ENCODE measurements at places on chromosomes 12 and 14.

GRCh38 chr14:49199159-49199558 lies 387.0 kb downstream of the RPS29 start:
- no peak for DNase-seq

DNA sequence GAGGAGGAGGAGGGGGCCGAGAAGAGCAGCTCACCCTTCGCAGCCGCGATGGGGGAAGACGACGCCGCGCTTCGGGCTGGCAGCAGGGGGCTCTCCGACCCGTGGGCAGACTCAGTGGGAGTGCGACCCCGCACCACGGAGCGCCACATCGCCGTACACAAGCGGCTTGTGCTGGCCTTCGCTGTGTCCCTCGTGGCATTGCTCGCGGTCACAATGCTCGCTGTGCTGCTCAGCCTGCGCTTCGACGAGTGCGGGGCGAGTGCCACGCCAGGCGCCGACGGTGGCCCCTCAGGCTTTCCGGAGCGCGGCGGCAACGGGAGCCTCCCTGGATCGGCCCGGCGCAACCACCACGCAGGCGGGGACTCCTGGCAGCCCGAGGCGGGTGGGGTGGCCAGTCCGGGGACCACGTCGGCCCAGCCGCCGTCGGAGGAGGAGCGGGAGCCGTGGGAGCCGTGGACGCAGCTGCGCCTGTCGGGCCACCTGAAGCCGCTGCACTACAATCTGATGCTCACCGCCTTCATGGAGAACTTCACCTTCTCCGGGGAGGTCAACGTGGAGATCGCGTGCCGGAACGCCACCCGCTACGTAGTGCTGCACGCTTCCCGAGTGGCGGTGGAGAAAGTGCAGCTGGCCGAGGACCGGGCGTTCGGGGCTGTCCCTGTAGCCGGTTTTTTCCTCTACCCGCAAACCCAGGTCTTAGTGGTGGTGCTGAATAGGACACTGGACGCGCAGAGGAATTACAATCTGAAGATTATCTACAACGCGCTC lies 745 bp downstream of the TRHDE start:
- no peak for DNase-seq

GRCh38 chr12:44294649-44295048 lies 458.8 kb downstream of the TMEM117 start:
- no peak for DNase-seq

GRCh38 chr14:50943261-50943942 lies 881 bp downstream of the PYGL start:
- no peak for DNase-seq

DNA sequence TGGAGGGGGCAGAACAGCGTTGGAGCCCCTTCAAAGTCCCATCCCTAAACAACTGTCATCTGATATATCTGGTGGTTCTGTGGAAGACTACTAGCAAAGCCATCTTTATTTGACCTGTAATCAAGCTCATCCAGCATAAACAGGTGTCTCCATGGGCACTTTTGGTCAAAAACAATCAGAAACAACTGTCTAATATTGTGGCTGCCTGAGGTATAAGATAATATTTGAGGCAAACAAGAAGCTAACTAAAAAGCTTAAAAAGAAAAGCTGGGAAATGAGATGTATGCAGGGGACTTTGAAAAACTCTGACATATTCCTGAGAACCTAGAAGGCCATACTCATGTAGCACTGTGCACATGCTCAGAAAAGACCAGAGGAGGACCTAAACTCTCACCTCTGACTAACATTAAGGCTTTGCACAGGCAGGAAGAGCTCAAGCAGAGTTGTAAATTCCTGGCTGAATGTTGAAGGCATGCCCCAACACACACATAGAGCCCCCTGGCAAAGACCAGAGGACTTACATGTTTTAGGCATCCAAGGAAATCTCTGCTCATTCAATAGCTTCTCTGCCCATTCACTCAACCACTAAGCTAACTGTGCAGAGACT lies 27.2 kb upstream of the AP4S1 start:
- DNase-seq, result no peak

DNA sequence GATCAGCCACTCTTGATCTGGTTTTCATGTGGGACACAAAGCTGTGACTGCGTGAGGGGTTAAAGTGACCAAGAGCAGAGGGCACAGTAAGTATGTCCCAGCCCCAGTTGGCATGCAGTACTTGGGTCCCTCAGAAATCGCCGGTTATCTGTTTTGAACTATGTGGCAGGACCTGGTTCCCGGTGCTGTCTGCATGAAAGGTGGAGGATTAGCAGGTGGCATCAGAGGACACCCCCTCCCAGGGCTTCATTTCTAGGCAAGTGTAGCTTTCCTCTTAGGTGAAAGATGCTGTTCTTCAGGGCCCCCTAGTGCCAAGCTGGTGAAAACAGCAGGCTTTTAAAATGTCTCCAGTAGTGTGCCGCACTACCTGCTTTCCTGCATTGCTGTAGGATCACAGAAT lies 57.1 kb downstream of the ATG14 start:
- DNase-seq, result peak; percentile 39

DNA sequence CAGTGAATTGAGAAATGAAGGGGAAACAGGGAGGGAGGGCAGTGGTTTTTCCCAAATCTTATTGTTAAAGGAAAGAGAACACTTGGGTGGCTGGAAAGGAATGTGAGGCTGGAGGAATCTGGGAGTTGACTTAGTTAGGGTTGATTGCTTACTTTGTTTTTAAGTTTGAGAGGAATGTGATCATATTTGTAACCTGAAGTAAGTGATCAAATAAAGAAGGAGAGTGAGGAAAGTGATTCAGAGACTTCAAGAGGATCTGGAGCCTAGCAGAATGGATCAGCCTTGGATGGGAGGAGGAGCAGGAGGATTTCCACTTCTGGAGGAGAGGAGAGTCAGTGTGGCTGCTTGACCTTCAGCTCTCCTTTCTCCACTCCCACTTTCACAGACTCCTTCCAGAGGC lies 6.0 kb upstream of the LRP6 start:
- DNase-seq, result no peak

DNA sequence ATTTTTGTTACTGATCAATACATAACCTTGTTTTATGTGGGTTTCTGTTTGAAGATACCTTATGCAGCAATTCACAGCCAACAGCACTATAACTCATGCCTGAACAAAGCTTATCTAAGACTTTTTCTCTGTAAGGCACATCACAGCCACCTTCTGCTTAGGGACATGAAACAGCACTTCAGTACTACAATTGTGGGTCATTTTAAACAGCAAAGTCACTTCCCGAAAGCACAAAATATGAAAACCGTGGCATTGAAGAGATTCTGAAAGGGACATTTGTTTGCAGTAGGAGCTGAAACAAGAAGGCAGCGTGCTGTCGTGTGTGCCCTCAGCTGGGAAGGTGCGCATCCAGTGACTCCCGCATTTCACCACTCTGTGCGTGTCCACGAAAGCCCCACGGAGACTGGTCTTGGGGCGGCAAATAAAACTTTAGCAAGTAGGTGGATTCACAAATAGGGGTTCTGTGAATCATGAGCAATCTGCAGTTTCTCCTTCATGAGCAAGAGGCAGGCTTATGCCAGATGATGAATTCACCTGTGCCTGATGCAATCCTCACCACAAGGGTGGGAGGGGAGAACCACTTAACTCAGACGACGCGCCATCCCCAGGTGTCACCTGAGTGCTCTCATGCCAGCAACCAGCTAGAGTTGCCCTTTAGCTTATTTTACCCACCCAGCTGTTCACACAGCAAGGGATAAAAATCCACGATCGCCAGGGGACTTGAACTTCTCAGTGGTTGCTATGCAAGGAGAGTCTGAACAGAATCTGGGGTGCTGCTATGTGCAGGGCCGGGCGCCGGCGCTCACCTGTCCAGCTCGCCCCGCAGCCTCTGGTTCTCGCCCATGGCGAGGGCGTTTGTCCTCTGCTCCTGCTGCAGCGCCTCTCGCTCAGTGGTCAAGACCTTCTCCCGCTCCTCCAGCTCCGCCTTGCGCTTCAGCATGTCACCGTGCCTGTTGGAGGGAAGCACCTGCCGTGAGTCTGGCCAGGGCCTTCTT lies 54.9 kb upstream of the GPR68 start:
- DNase-seq, result peak; percentile 76

DNA sequence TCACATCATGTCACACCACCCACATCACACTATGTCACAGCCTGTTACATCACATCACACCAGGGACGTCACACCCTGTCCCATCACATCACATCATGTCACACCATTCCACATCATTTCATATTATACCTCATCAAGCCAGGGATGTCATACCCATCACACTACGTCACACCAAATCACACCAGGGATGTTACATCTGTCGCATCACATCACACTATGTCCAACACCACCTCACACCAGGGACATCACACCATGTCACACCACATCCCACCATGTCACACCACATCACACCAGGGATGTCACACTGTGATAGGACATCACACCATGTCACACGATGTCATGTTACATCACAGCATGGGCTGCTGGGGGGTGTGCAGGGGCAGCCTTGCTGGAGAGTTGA lies 110.6 kb downstream of the TMEM121 start:
- DNase-seq, result no peak

DNA sequence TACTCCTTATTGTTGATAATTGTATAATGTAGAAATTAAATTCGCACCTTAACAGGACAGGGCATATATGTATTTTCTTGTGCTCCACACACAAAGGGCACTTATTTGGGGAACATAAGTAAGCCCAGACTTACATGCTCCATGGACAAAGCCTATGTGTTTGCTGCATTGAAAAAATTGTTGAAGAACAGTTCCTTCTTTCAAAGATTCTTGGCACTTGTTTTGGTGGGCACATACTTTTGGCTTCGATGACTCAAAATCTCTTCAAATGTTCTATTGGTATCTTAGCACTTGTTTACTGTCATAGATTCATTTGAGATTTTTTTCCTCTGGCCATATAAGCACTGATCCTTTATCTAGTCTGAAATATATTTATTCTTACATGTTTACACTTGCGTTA lies 1.4 kb upstream of the MAP4K5 start:
- no peak for DNase-seq

DNA sequence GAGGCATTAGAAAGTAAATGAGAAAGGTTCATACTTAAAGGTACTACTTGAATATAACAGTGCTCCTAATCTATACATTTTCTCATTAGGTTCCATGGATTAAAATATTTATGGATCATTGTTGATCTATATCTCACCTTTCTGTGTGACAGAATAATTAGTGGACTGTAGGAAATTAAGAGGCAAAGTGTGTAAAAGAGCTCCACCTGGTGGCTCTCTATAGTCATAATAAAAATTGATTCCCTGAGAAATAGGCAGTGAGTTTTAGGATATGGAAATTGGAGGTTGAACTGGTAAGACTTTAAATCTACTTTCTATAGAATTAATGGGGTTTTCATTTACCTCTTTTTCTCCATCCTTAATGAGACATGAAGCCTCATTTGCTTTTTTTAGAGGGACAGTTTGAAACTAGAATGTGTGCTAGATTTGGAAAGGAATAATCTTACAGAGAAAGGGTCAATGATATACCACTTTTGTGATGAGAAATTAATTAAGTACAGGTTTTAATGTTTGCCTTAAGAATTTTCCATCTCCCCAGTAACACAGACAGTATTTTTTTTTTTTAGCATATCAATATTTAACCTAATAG lies 11.8 kb upstream of the DERA start:
- no peak for DNase-seq

GRCh38 chr14:84850595-84850994 lies 679.3 kb upstream of the FLRT2 start:
- no peak for DNase-seq

DNA sequence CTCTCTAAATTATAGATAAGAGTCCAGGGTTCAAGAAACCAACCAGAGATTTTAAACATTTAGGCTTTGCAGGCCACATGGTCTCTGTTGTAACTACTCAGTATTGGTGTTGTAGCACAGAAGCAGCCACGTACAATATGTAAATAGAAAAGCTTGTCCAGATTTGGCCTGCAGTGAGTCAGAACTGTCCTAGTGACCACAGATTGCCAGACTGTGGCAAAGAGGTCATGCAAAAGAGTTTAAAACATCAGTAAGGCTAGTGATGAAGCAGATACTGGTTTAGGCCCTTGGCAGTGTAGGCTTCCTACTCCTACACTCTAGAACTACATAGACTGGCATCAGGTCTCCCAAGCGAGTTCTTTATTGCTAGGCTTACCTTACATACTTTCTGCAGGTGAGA lies 117.6 kb upstream of the GARIN6 start:
- no peak for DNase-seq

- no peak for DNase-seq
Measured at GRCh38 chr14:51487848-51488247, 163.9 kb upstream of the FRMD6 start.

GRCh38 chr12:91744597-91744996 lies 401.0 kb downstream of the BTG1 start:
- no peak for DNase-seq

DNA sequence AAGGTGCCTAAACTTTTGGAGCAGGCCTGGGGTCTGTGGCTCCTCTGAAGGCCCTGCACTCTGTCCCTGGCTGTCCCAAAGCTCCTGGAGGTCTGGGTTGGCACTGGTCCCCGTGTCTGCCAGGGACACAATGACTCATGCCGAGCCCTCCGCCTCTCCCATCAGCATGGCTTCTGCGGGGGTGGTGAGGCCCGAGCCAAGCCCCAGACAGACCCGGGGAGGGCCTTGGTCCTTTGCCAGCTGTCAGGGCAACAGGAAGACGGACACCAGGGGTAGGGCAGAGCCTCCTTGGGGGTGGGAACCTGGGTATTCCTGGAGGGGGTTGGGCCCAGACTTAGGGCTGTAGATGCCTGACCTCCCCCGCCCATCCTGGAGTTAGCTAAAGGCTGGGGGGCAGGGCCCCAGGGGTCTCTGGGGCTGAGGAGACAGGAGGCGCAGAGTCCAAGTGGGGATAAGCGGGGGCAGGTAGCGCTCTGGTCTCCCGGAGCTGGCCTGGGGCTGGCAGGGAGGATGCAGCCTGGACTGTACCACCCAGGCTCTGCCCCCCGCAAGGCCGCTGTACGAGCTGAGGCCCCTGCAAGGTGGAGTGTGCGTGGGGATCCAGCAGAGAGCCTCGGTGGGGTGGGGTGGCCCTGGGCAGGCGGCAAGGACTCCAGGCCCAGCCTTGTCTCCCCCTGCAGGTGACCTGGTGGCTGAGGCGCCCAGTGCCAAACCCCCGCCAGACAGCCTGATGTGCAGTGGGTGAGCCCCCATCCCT lies 16.4 kb upstream of the PUS1 start:
- DNase-seq, result no peak

DNA sequence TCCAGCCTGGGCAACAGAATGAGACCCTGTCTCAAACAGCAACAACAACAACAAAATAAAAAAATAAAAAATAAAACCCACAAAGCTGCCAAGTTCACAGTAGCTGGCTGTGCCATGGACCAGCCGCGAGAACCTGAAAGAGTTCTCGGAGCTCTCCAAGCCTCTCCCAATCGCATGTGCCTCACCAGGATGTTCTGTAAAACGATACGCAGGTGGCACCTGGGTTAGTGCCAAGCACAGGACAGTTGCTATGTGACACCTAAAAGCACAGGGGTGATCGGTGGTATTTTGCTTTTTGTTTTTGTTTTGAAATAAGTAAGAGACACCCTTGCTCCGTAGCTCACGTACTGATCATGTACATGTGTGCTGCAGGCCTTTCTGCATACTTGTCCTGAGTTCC lies 52.4 kb downstream of the RFLNA start:
- DNase-seq, result no peak

DNA sequence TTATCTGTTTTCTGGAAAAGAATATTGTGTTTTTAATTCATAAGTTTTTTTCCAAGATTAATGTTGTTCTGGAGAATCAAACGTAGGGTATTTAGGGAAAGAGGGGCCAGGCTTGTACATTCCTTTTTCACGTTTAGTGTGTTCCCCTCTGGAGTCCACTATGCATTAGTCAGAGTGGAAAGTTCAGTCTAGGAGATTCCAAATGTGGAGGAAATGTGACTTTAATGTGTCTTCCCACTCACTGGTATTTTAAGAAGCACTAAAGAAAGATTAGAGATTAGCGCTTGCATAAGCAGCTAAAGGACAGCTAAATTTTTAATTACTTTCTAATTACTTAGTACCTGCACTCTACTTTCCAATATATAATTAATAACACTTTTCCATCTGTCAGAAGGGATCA lies 4.4 kb upstream of the PDE6H start:
- DNase-seq, result no peak

Data from NCI-H187 (cell line).